ENCODE measurements at places on chromosomes 12 and 14.

- DNase-seq: peak; percentile 82
Measured at GRCh38 chr14:55749201-55749812, 169.3 kb downstream of the KTN1 start.

GRCh38 chr12:2291182-2291832 is 238.5 kb downstream of the CACNA1C start:
- peak; percentile 51 for DNase-seq

DNA sequence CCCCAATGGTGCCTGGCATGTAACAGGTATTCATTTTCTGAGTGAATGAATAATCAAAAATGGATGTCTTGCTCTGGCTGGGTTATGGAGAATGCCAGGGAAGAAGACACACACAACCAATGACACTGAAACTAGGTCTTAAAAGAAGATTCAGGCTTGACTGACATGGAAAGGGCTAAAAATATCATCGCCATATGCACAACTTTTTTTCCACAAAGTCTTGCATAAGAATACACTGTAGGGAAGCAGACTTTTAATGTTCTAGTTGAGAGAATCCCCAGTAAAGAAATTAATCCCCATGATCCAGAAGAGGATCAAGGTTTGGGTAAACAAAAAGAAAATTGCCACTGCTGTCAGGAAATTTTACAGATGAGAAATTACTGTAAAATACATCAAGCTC is 116.4 kb downstream of the SLC2A13 start:
- DNase-seq: no peak

- DNase-seq: no peak
Measured at GRCh38 chr12:51389302-51389999, 1.8 kb downstream of the GALNT6 start.

DNA sequence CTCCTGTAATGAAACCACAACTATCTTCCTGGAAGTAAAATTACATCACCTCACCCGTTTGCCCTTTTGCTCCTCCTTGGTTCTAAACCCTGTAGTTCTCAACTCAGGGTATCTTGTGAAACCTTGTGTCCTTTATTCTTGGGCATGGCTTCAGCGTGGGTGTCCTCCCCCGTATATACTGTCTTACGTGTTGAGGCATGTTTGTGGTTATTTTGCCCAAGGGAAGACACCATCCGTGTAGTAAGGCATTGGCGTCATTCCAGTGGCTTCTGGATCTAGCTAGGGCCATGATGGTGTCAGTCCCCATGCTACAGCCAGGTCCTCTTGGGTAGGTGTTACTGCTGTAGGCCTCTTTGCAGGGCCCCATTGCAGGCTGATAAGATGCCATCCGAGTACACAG is 115.4 kb downstream of the ZFP36L1 start:
- DNase-seq: peak; percentile 47

- DNase-seq: no peak
Measured at GRCh38 chr12:32178341-32179010, 71.8 kb downstream of the BICD1 start.

- no peak for DNase-seq
Measured at GRCh38 chr12:70854138-70854537, 66.4 kb downstream of the PTPRR start.

DNA sequence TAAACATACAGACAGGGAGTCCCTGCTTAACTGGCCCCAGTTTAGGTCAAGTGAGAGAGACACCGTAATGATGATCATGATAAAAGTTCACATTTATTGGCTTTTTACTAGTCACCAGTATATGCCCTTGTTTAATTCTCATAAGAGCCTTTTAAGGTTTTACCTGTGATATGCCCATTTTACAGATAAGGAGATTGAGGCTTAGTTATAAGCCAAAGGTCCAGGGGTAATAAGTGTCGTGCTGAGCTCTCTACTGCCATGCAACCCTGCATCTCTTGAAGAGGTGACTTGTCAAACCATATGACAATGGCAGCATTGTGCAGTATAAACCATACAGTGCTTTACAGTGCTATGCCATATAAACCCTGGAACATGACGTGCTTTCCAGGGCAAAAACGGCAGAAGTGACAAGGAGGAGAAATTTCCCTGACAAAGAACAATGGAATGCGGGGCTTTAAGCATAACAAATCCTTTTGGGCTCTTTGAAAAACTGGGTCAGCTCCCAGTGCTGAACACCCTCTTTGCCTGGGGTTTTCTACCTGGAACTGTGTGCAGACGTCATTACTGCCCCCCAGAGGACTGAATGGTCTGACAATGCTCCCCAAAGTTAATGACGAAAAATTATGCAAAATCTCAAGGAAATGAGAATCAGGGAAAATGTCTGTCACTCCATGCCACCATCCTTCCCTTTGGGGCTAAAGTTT is 59.7 kb upstream of the C14orf132 start:
- DNase-seq: no peak

GRCh38 chr14:59148334-59148900 is 40.0 kb upstream of the DAAM1 start:
- no peak for DNase-seq

GRCh38 chr12:49019443-49020324 is 1.1 kb upstream of the PRKAG1 start:
- peak; percentile 33 for DNase-seq

DNA sequence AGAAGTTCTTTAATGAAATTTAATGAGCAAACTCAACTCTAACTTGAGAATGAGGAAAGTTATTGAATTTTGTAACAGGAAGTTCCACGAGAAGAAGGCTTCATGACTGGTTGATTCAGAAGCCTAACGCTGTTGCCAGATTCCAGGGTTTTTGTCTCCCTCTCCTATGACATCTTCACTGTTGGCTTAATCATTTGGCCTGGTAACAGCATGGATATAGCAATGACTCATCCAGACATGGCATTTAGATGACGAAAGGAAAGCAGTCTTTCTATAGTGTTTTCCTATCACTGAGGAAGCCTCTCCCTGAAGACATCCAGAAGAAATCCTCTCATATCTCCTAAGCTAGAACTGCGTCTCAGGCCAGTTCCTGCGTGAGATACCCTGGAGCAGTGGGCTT is 9.4 kb upstream of the KCNA1 start:
- no peak for DNase-seq

DNA sequence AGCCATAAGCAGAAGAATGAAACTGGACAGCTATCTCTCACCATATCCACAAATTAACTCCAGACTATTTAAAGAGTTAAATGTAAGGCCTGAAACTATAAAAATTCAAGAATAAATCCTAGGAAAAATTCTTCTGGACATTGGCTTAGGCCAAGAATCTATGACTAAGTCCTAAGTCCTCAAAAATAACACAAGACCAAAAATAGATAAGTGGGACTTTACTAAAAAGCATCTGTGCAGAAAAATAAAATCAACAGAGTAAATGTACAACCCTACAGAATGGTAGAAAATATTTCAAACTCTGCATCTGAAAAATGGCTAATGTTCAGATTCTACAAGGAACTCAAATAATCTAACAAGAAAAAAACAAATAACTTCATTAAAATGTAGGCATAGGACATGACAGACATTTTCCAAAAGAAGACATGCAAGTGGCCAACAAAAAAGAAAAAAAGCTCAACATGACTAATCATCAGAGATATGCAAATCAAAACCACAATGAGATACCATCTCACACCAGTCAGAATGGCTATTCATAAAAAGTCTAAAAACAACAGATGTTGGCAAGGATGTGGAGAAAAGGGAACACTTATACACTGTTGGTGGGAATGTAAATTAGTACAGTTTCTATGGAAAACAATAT is 61.0 kb upstream of the PPFIA2 start:
- no peak for DNase-seq

- no peak for DNase-seq
Measured at GRCh38 chr12:25573346-25573745, 20.3 kb upstream of the LMNTD1 start.

GRCh38 chr14:68251769-68252100 is 432.2 kb downstream of the RAD51B start:
- no peak for DNase-seq

- DNase-seq: peak; percentile 7
Measured at GRCh38 chr14:74089251-74090020, 4.7 kb downstream of the LIN52 start.

- DNase-seq: no peak
Measured at GRCh38 chr14:96754162-96754844, 42.9 kb upstream of the VRK1 start.

Data from amniotic epithelial cell (primary cell).